ENCODE measurements at places on chromosomes 11 and 22.

GRCh38 chr11:65060913-65061408 lies 2.6 kb upstream of the NAALADL1 start:
- DNase-seq, result no peak

GRCh38 chr11:35559949-35560348 lies 34.5 kb upstream of the PAMR1 start:
- DNase-seq, result no peak

DNA sequence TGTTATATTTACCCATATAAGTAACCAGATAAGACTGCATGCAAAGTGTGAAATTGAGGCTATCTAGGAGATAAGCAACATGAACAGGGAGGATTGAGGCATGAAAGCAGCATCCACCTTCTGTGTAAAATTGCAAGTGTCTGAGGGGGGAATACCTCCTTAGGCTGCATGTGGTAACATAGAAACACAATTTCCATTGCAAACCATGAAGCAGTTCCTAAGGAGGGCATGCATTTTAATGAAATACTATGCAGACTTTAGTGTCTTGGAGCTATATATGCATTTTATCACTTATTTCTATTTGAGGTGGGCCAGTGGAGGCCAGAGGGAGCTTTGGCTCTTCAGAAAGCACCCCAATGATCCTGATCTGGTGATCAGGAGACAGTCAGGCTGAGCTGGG lies 160.2 kb downstream of the C11orf91 start:
- no peak for DNase-seq

DNA sequence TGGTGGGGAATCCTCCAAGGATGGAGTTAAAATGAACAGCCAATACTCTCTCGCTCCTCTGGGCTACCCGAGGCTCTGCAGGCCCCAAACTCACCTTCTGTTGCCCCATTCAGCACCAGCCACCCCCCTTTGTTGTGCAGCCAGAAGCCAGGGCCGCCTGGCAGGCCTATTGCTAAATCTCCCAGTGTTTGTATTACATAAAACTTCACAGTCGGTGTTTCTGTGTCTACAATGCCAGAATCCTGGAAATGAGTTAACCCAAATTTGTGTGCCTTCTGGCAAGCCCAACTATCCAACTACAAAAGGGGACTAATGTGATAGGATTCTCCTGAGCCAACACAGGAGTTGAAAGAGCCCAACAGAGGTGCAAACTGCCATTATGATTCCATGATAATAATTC lies 9.3 kb downstream of the KCNJ5 start:
- DNase-seq, result no peak

DNA sequence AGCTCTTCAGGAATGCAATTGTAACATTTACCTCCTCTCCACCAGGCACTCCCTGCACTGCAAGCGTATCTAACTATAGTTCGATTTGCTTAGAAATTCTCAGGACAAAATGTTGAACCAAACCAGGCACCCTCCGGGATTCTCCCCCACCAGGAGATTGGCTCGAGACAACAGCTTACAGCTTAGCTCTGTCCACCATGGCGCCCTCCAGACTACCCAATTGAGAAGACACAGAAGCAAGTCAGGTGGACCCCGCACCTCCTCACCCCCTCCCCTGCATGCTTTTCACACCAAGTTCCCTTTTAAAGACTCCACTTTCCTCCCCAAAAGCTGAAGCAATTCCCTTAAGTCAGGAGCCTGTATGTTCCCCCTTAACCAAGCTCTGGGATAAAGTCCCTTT lies 34.7 kb upstream of the RFPL3 start:
- DNase-seq, result no peak

GRCh38 chr11:118660681-118661424 lies 18.6 kb downstream of the TREH start:
- no peak for DNase-seq

- no peak for DNase-seq
Measured at GRCh38 chr11:47906066-47906465, 57.9 kb upstream of the NUP160 start.

- peak; percentile 4 for DNase-seq
Measured at GRCh38 chr11:91248199-91248807, 976.3 kb upstream of the FAT3 start.

Measured in HCT116 (cell line).